SW480 (cell line): ENCODE measurements at places on chromosomes 5 and 9.

- no peak for DNase-seq
Measured at GRCh38 chr9:129276486-129277230, 98.6 kb upstream of the IER5L start.

GRCh38 chr9:134841180-134841904 is 39.3 kb upstream of the FCN2 start:
- DNase-seq, result no peak

GRCh38 chr9:93059011-93059714 is 662 bp downstream of the SUSD3 start:
- no peak for DNase-seq

DNA sequence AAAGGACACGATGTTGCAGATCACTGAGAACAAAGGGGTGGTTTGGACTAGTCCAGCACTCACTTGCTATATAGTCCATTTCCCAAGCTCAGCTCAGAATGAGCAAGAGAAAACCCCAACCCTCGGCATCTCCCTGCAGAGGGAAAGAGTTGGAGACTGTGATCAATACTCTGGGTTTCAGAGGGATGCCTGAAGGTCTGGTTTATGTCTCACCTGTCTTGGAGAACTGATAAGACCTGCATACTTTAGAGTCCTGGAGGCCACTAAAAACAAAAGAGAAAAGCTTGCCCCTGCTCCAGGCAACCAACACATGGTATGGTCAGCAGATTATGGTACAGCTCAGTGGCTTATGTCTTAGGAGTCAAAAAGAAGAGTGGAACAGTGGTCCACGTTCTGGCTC is 1006.9 kb downstream of the CDH9 start:
- DNase-seq, result no peak

- peak; percentile 90 for DNase-seq
Measured at GRCh38 chr5:368183-369084, 46.9 kb downstream of the AHRR start.

DNA sequence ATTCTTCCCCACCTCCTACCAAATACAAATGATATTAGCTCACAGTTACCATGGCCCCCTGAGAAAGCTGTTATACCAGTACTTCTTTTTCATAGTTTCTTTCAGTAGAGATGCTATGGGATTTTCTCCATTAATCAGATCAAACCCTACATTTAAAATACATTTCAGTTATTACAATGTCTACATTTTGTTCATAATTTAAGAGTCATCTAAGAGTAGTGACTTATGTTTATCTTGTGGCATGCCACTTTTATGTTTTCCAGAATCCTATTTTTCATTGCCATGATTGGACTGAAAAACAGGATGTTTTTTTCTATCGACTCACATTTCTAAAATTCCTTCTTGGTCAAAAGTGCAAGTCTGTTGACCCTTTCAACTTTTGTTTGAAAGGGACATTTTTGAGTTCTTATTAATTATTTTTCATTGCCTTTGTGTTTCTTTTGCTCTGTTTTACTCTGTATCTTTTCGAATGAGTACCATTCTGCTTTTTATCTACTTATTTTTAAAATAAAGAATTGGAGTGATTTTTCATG is 77.4 kb upstream of the ANXA1 start:
- no peak for DNase-seq

- no peak for DNase-seq
Measured at GRCh38 chr5:168417731-168418429, 68.4 kb upstream of the RARS1 start.

DNA sequence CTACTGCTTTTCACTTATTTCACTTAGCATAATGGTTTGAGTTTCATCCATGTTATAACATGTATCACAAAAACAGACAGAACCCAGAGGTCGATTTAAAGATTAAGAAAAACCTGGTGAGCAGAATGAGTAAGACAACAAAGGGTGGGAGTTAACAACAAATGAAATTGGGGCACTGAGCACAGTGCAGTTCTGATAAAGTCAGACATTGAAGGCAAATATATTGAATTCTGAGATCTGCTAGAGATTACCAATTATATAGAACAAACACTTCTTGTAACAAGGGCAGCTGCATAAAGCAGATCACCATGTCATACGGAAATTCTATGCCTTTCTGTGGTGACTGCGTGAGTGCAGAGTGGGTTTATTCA is 517.3 kb upstream of the RORB start:
- DNase-seq, result no peak

DNA sequence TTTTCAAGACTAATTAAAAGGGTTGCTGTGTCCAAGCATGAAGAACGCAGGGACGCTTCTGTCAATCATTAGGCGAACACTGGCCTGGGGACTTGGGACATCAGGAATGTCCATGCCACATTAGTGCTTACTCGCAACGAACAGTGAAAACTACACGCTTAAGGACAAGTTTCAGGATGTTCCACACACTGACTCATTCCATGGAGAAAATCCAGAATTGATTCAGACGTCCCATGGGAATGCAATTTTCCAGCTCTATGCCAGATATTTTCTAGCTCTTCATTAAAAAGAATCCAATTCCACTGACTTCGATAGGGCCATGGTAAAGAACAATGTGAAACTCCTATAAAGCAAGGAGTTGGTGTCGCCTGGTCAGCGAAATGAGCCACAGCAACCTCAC is 98.2 kb downstream of the CAMSAP1 start:
- no peak for DNase-seq

DNA sequence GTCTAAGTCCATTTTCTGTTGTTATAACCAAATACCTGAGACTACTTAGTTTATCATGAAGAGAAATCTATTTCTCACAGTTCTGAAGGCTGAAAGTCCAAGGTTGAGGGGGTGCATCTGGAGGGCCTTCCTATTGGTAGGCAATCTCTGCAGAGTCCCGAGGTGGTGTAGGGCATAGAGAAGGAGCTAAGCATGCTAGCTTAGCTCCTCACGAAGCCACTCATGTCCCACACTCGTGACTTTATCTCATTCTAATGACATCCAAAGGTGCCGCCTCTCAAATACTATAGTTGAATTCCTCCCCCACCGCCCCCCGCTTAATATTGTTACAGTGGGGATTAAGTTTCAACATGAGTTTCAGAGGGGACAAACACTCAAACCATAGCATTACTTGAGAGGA is 36.0 kb upstream of the ZBED3 start:
- DNase-seq, result no peak

DNA sequence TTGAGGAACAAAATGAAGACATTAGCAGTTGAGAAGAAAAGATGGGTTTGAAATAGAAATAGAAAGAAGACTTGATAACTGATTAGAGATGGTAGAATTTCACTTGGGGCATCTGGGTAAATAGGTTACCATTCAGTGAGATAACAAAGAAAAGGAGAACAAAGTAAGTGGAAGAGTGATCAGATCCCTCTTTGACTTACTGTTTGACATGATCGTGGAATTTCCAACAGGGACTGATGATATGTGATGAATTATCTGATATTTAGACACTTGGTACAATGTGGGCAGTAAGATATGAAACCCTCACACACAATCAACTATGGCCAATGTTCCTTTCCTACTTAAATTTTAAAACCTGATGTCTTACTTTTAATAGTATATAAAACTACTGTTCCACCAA is 70.1 kb upstream of the STARD4 start:
- DNase-seq, result no peak

GRCh38 chr9:33111631-33112030 is 35.2 kb upstream of the SMU1 start:
- no peak for DNase-seq

DNA sequence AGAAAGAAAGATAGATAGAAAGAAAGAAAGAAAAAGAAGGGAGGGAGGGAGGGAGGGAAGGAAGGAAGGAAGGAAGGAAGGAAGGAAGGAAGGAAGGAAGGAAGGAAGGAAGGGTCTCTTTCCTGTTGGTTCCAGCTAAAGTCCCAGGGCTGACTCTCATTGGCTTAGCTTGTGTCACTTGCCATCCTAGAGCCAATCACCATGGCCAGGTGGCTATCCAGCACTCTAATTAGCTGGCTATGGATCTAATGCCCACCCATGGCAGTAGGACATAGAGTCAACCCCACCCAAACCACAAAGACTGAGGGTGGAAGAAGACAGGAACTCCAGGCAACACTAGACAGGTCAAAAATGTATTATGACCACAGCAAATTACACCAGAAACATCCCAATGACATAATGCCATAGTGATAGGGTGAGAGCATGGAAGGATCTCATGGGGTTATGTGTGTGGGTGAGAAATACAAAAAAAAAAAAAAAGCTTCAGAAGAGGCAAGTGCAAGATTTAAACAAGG is 10.8 kb upstream of the CPLX2 start:
- peak; percentile 80 for DNase-seq

DNA sequence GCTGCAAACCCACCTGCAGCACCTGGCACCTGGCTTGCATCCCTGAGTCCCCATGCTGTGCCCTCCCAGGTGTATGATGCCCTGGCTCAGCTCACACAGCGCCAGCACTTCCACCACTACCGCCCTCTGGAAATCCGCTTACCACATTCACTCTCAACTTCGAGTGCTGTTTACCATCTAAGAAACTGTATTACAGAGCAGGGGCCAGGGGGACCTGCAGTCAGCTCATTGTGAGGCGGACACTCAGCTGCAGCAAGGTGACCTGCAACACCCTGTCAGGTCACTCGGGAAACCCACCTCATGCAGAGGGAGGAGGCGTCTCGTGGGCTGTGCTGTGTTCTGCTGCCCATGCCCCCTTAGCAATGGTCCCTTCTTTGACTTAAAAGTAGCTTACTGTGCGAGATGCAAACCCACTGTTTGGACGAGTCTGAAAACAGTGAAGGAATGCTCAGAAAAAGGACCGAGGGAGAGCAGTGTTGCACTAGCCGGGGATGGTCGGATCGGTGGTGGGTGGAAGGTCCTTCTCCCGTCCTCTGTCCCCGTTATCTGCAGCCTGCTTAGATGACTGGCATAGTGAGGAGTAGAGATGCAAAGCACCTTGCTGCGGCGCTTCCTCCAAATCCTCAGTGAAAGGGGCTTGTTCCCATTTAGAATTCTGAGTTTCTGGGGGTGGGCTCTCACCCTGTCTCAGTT is 55.2 kb upstream of the CTSL start:
- DNase-seq, result no peak

- DNase-seq, result no peak
Measured at GRCh38 chr9:89619019-89619418, 14.2 kb downstream of the GADD45G start.

DNA sequence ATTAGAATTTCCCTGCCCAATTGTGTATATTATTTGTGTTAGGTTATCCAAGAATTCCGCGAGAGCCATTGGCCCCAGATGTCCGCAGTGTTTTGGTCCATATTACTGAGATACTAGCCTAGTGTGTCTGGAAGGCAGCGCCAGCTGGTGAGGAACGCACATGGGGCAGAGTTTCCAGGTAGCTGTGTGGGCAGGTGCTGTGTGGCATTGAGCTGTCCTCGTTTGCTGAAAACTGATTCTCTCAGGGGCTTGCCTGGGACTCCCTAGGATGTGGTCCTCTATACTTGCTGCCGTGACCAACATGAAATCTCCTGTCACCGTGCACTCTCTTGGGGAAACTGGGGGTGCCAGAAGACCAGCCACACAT is 288.7 kb downstream of the FANCC start:
- no peak for DNase-seq

DNA sequence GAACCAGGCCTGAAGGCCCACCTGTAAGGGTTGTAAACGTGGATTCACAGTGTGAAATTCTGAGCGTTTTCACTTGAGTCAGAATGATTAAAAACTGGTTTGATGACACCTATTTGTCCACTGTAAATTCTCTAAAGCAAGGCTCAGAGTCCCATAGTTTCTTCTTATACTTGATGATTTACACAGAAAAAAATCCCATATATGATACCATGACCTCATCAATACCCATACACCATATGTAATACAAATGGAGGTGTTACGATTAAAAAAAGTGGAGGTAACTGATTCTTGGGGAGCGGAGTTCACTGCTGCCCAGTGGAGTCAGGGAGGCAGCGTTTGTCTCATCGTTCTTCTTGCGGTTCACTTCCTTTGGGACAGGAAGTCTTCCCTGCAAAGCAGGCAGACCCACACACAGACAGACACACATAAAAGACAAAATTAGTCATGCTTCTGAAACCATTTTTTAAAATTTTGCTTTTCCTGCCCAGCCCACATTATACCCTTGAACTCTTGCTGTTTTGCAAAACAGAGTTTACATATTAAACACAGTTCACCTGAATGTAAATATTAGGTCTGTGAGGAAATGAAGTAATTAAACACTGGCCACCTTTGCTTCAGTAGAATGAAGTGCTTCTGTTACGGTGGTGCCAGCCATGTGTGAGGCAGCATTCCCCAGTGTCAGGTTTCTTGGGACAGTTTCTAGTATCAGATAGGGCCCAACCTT is 26.2 kb downstream of the NREP start:
- no peak for DNase-seq

- DNase-seq, result peak; percentile 97
Measured at GRCh38 chr5:91313757-91314673, 69.1 kb downstream of the ARRDC3 start.

DNA sequence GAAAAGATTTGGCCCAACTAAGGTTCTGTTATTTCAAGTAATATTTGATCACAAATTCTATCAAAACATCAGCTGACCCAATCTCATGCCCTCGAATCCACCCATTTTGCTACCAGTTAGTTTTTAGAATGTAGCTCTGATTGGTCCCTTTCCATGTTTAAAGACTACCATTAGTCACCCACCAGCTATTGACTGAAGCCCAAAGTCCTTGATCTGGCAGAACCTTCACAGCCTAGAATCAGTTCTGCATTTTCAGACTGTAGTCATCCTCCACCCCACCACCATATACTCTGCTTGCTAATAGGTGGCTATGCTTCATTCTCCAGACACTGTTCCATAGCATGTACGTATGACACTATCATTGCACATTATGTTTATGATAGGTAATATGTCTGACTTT is 182.2 kb upstream of the TARS1 start:
- DNase-seq, result no peak

GRCh38 chr9:95840074-95840473 is 35.4 kb upstream of the ERCC6L2 start:
- DNase-seq, result no peak

- DNase-seq, result peak; percentile 48
Measured at GRCh38 chr5:74767579-74767913, 497 bp downstream of the NSA2 start.

GRCh38 chr9:85117831-85118230 is 448.3 kb downstream of the NTRK2 start:
- DNase-seq, result peak; percentile 64

DNA sequence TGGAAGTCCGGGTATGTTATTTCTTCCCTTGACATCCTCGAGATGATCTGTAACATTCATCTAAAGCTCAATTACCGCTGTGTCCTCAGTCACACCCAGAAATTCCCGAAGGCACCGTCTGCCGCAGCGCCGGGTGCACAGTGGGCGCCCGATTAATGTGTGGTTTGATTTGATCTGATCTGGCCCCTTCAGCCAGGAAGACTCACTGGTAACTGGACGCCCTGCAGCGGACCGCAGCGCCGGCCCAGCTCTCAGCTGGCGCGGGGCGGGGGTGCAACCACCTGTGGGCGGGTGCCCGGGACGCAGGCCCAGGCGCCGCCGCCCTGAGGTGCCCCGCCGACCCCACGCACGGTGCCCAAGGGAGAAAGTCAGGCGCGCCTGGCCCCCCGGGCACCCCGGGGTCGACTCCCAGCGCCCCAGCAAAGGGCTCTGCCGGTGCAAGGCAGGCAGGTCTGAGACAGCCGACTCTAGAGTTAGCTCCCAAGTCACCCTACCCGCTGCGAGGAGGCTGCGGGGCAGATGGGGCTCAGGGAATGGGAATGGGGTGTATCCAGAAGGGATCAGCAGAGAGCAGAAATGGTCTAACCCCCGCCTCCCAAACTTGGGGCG is 1.7 kb downstream of the EPB41L4B start:
- peak; percentile 48 for DNase-seq
